ENCODE measurements at places on chromosomes 2 and 18.

DNA sequence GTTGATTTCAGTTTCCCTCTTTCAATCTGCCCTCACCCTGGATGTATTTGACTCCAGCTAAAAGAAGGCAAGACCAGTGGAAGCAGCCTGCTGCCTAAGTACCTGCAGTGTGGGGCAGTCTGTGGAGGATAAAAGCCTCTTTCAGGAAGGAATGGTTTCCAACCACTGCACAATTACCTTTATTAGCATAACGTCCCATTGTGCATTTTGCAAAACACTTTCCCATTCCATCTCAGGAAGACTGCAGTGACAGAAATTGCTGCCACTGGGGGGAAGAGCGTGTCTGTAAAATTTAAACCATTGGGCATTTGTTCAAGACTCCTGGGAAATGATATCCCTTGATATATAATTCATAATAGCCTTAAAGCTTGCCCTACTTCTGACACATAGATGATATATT is 26.2 kb downstream of the CYRIA start:
- DNase-seq: no peak

DNA sequence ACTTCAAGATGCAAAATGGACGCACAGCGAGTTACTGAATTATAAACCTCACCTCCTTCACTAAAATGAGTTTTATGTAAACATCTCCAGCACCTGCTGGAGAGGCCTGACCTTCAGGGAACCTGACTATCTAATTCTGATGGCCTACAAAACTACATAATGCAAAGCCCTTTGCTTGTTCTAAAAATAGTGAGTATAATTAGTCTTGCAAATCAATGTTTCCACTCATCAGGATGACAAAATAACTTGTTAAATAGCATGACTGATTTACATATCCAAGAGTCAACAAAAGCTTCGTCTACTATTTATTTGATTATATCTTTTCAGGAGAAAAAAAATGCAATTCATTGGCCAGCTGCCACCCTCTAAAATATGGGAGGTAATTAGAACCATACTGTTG is 326.3 kb upstream of the MC4R start:
- no peak for DNase-seq

DNA sequence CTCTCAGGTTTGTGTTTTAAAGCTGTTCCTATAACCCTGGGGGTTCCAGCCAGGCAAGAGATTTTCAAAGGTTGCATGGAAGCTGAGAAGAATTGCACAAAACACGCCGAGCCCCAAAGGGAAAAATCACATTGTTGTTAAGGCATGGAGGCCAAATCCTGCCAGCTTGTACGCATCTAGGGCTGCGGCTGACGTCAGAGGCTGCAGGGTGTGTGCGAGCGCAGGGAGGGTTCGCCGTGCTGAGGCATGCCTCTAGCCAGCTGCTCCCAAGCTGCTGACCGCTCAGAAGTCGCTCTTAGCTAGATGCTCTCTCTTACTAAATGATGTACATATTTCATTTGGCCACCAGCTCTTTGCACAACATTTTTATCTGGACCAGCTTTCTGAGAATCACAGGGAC is 191.8 kb downstream of the LPIN1 start:
- no peak for DNase-seq

DNA sequence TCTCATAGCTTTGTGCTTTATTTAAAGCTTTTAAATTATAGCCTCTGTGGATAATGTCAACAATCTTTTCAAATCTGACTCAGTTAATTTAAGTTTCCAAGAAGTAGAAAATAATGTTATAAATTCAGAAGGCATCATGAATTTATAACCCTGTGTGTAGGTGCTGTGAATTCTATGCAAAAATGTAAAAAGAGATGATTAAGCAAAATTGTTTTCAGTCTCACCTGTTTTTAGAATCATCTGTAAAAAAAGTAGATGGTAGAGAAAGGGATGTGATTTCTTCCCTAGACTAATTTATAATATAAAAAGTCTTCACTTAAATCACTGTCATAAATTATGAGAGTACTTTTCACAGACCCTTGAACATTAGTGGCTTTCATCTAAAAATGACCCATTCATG is 85.6 kb upstream of the NOSTRIN start:
- DNase-seq: no peak

GRCh38 chr2:74444498-74445318 is 3.0 kb upstream of the RTKN start:
- DNase-seq: no peak

- no peak for DNase-seq
Measured at GRCh38 chr2:167380094-167380493, 491.8 kb downstream of the XIRP2 start.

- no peak for DNase-seq
Measured at GRCh38 chr18:78583739-78584458, 395.7 kb upstream of the SALL3 start.

- no peak for DNase-seq
Measured at GRCh38 chr18:63824220-63824525, 49.0 kb downstream of the SERPINB7 start.

GRCh38 chr2:52955079-52955478 is 812.5 kb upstream of the CHAC2 start:
- no peak for DNase-seq

GRCh38 chr2:133937669-133938068 is 316.2 kb upstream of the MGAT5 start:
- DNase-seq: no peak

GRCh38 chr2:31945572-31945935 is 65.3 kb downstream of the MEMO1 start:
- DNase-seq: no peak

- peak; percentile 60 for DNase-seq
Measured at GRCh38 chr18:41974796-41975201, 19.8 kb downstream of the PIK3C3 start.

DNA sequence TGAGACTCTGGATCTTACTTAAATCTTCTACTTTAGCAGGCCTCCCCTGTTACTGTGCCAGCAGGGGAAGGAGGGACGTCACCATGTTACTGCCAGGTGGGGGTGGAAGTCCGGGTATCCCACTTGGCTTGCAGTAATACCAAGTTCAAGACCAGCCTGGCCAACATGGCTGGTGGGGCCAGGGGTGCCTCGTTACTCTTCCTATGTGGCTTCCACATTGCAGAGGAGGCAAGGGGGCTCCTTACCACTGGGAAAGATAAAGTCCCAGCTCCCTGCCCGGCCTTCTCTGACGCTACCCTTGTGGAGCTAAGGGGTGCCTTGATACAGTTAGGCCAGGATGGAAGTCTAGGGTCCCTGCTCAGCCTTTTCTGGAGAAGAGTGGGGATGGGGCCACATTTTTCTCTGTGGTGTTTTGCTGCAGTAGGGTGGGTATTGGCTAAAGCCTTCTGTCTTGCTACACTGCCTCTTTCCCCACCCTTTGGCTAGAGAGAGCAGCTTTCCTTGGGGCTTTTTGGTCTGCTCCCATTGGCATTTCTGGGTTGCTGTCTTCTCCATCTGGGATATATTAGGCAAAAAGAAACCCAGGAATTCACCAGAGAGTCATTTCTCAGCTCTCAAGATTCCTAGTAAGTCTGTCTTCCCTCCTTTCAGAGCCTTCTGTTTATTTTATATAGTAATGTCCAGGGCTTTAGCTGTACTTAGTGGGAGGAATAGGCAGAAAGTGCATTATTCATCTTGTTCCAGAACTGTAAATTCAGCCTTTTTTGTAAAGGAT is 21.9 kb downstream of the ELMOD3 start:
- no peak for DNase-seq

DNA sequence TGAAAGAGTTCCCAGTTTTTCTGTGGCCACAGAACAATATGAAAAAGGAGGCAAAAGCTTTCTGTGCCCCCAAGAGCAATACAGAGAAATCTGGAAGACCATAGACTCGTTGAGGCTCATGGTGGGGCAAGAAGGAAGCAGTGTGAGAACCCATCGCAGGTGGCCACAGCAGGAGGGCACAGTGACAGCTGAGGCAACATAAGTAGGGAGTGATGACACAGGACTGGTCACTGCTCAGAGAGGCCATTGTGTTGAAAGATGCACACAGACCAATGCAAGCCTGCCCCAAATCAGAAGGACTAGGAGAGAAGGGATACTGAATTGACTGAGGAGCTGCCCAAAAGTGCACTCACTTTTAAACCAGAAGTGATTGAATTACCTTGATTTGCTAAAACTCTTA is 483.6 kb downstream of the EPHA4 start:
- DNase-seq: no peak

DNA sequence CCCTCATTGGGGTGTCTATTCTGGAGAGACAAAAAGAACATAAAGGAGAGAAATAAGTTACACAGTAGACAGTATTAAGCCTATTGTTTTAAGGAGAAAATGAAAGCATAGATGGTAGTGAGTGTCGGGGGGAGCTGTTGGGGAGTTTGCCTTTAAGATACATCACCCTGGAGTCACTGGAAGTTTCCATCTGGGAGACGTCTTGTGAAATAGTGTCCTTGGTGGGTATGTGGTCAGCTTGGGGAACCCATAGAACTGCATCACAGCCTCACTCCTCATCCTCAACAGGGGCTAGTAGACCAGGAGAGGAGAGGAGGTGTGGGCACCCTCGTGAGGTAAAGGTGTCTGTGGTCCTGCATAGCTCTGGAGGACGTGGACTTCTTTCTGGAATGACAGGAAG is 60.6 kb downstream of the RNF144A start:
- no peak for DNase-seq

- no peak for DNase-seq
Measured at GRCh38 chr2:222943820-222944219, 83.0 kb downstream of the ACSL3 start.

DNA sequence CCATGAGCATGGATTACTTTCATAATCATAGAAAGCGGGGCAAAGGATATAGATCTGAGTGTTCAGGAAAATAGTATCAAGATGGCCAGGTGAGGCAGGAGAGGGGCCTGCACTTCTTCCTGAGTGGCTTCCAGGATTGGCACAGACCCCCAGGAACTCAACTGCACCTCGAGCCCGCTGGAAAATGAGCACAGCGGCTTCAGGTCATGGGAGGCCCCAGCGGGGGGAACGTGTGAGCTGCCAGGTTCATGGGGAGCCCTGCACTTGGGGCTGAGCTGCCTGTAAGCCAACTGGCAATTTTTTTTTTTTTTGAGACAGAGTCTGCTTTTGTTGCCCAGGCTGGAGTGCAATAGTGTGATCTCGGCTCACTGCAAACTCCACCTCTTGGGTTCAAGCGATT is 81.5 kb upstream of the ODC1 start:
- no peak for DNase-seq

DNA sequence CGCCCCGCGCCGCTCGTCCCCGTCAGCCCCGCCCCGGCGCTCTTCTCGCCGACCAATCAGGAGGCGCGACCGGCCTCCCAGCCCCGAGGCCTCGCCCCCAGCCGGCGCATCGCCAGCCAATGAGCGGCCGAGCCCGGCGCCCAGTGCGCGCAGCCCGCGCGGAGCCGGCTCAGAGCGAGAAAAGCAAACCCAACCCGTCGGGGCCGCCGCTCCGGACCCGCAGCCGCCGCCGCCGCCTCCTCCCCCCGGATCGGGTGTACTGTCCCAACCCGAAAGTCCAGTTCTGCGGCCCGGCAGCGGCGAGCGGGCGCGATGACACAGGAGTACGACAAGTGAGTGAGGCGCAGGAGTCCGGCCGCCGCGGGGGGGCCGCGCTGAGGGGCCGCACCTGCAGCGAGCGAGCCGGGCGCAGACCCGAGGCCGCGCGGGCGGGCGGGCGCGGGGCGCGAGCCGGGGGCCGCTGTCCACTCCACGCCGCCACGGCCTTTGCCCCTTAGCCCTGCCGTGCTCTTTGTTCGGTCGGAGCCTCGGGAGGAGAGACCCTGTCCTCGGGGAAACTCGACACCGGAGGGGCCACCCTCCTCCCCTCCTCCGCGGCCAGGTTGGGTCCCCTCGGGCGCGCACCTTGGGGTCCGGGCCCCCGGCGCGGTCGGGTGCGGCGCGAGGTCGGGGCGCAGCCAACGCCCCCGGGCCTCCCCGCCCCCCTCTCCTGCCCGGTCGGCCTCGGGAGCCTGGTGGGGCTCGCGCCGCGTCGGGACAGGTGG is at the start of gene GRHL1:
Gene GRHL1 (plus strand): TSS at position 172 of the 764 bp plus-strand sequence. CDS start 141 bp downstream, at position 313.
- peak; percentile 88 for DNase-seq

DNA sequence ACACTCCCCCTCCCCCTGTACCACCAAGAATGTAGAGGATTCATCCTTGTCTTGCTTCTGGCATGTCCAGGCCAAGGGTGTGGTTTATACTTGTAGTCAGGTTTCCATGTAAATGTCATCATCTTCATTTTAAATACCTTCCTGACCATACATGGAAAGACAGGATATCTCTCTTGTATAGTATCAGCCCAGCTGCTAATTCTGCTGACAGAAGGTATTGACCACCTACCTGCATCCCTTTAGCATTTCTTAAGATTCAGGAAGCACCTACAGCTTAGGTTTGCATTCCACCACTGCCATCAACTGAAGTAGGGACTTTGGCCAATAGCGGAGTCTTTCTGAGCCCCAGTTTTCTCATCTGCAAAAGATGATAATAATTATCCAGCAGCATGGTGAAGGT is 22.9 kb upstream of the FSHR start:
- DNase-seq: no peak

GRCh38 chr2:180991820-180992219 is 11.4 kb downstream of the UBE2E3 start:
- no peak for DNase-seq

GRCh38 chr2:120683081-120683480 is 52.6 kb upstream of the GLI2 start:
- no peak for DNase-seq

- no peak for DNase-seq
Measured at GRCh38 chr2:97982621-97983020, 13.1 kb downstream of the TMEM131 start.

- DNase-seq: no peak
Measured at GRCh38 chr2:216563646-216564045, 65.0 kb downstream of the RPL37A start.

DNA sequence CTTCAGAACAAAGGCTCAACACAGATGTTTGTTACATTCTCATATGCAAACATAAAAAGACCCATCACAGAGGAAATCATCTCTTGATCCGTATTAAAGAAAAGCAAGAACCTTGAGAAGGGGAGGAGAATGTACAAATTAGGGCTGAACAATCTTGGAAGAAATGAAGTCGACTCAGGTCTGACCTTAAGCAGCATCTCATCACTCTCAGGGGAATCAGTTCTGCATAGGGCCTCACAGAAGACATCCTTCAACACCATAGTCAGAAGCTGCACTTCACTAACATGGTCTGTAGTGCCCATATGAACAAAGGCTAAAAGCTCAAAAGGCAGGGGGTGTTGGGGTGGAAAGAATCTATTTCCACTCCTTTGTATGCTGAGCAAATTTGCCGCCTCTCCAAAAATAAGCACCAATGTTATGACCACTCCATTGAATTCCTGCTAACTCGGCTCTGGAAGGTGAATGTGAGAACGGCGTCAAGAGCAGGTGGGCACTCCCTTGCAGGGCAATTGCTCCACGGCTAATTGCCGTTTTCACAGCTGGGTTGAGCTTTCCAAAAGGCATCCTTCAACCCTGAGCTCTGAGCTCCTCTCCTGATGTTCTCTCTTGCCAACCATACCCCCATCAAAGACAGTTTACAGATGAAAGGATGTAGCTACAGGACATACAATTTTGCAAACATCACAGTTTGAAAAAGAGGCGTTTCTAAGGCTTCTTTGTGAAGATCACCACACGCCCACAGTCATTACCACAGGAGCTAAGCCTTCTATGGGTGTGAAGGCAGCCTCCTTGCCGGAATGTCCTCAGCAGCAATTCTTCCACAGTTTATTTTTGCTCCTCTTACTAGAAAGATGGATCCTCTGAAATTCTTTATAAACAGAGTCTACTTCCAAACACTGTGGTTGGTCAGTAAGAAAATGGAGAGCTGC is 10.0 kb downstream of the KLF7 start:
- DNase-seq: peak; percentile 74
